NCI-H1930 (cell line): ENCODE measurements at places on chromosomes 6 and 20.

DNA sequence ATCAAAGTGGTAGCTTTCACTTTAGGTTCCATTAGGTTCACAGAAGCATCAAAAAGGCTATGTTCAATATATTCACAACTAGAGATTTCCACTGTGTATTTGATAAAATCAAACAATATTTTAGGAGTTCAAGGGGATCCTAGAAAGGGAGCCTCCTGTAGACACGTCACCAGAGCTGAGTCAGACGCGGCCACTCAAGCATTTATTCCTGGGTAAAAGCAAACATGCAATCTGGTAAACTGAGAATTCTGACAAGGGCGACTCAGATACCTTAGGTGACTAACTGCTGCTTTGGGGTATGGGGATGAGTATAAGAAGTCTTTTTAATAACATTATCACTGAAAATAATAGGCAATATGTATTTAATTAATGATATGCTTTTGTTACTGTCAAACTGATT, 118.7 kb upstream of the HMGN3 start:
- DNase-seq, result no peak

DNA sequence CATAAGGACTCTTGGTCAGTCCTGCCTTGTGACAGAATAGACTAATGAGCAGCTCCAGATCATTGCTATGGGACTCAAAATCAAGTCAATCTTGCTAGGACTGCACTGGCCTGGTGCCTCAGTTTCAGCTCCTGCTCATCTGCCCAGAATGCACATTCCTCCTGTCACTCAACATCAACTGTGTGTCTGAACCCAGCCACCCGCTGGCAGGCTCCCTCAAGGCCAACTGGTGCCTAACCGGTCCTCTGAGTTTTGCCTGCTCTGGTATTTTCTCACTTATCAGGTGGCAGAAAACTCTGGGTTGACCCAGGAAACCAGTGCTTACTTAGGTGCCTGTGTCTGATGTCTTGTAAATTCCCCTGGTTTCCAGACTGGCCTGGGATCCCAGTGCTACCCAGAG, 297.7 kb downstream of the DHX35 start:
- no peak for DNase-seq

GRCh38 chr6:166559211-166559610, 27.3 kb downstream of the RAMACL start:
- DNase-seq, result no peak

GRCh38 chr6:167530951-167531350, 206.1 kb downstream of the TTLL2 start:
- no peak for DNase-seq

- DNase-seq, result no peak
Measured at GRCh38 chr6:11357285-11357684, 124.8 kb upstream of the NEDD9 start.

GRCh38 chr20:35660122-35660937, 4.4 kb downstream of the CPNE1 start:
- DNase-seq, result no peak

DNA sequence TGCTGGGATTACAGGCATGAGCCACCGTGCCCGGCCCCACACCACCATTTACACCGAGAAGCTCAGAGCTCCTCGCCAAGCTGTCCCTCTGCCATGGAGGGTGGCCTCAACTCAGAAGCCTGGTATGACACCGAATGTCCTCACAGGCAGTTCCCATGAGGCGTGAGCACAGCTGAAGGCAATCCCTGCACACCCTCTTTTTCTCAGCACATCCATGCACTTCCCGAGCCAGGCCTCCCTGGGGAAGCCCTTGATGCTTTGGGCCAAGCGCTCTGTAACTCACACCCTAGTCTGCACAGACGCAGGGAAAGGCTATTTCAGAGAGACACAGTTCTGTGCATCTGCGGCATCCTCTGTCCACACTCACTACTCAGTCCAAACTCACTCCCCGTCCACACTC, 18.4 kb downstream of the THBS2 start:
- DNase-seq, result no peak

DNA sequence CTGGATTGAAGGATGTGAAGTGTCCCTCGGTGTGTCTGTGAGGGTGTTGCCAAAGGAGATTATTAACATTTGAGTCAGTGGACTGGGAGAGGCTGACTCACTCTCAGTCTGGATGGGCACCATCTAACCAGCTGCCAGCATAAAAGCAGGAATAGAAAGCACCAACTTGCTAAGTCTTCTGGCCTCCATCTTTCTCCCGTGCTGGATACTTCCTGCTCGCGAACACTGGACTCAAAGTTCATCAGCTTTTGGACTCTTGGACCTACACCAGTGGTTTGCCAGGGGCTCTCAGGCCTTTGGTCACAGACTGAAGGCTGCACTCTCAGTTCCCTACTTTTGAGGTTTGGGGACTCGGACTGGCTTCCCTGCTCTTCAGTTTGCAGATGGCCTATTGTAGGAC, 220.3 kb upstream of the LRFN2 start:
- DNase-seq, result no peak

DNA sequence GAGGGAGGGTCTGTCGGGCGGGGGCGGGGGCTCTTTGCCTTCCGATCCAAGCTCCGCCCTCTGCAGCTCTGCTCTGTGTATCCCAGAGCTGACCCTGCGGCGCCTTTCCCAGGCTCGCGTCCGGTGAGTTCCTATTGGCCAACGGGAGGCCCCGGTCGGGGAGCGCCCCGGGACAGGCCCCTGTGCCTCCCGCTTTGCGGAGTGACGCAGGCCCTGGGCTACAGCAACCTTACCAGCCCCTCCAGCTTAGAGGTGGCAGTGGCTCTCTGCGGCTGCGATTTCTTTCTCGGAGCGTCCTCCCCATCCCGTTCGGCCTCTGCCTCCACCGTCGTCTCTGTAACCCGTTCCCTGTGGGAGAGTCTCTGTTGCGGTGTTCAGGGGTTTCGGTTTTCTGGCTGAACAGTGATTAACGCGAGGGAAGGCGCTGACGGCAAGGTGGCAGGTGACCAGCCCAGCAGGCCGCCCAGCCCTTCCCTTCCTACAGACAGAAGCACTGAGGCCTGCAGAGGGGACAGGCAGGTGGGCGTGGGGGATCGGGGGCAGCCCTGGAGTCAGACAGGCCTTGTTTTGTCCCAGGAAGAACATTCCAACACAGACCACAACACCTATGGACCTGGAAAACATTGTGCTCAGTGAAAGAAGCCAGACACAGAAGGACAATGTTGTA, 18.1 kb upstream of the CEBPB start:
- DNase-seq, result peak; percentile 48

GRCh38 chr6:105430685-105431084, 27.8 kb upstream of the PREP start:
- DNase-seq, result no peak

- no peak for DNase-seq
Measured at GRCh38 chr6:158686791-158687381, 37.0 kb downstream of the SYTL3 start.

DNA sequence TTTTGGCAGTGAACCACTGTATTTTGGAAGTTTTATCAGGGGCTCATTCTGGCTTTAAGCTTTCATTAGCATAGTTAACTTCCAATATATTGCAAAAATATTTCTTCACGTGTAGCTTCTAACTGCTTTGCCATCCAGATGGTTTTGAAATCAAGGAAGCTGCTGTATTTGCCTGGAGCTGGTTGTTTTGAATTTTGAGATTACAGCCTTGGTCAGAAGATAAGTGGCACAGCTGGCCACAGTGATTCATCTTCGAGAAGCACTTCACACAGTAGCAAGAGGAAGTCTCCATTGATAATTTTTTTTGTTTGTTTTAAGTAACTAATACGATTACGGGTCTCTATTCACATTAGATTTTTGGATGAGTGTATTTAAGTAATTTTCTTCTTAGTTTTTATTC, 3.8 kb downstream of the APCDD1L start:
- DNase-seq, result no peak

DNA sequence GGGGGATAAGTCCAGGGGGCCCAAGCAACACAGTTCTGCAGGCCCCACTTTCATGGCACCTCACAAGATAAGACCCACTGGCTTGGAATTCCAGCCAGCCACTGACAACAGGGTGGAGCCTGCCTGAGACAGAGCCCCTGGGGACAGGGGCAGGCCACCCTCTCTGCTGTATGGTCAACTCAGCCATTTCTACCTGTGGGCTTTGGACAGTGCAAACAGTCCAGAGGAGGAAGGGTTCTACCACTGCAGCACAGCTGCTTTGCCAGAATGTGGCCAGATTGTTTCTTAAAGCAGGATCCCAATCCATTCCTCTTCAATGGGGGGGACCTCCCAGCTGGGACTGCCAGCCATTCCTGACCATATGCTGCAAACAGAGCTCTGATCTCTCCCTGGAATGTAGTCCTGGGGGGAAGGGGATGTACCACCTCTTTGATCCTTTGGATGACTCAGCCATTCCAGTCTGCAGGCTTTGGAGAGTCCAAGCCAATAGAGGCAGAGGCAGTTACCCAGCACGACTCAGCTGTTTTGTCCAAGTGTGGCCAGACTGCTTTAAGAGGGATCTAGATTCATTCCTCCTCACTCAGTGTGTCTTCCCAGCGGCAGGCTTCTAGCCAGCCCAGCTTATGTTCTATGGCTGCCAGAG, 842.2 kb downstream of the EPHA7 start:
- no peak for DNase-seq

DNA sequence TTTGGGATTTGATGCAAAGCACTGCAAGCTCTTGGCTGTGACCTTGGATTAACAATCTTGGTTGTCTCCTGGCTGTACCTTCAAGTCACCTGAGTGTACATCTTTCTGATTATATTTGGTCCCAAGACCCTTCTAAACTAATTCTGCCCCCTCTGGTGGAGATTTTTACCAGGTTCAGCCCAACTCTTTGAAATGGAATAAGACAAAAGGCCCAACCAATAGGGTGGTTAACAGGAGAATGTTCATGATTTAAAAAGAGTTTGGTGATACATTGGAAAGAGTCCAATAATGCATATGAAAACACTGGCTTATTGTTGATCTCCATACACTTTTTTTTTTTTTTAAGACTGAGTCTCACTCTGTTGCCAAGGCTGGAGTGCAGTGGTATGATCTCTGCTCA, 77.5 kb upstream of the CD83 start:
- DNase-seq, result no peak

GRCh38 chr6:10686901-10687300, 7.5 kb downstream of the C6orf52 start:
- no peak for DNase-seq

GRCh38 chr6:32397252-32397920, 9.6 kb downstream of the BTNL2 start:
- DNase-seq, result no peak

- DNase-seq, result no peak
Measured at GRCh38 chr20:51789434-51789833, 12.9 kb downstream of the SALL4 start.

GRCh38 chr20:35541118-35541782, 628 bp upstream of the ERGIC3 start:
- DNase-seq, result no peak

GRCh38 chr6:144104898-144105487, 9.6 kb upstream of the SF3B5 start:
- DNase-seq, result peak; percentile 28

DNA sequence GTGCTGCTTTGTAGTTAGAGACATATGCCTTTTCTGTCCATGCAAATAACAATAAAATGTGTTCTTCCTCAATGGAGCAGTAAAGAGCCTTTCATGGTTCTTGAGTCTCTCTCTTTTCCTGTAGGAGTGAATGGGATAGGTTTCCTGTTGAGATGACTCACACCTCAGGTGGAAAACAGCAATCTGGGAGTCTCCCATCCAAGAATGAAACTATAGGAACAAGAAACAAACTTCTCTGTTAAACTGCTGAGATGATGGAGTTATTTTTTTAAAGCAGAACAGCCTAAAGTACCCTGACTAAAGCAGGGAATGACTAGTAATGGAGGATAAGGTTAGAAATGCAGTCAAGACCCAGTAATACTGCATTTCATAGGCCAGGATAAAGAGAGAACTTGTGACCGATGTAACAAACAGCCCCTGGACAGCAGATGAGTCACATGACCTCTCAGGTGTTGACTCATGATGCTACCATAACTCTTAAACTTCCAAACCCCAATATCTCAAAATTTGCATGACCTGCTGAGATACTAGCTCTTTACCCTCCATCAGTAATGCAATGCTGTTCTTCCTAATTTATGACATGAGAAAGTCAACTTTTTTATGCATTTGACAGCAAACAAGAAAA, 548.9 kb downstream of the CBLN4 start:
- no peak for DNase-seq
